ENCODE measurements at places on chromosomes 5 and 9.

- no peak for DNase-seq
These were observed 29.6 kb downstream of the MAML1 start for GRCh38 chr5:179762079-179762780.

DNA sequence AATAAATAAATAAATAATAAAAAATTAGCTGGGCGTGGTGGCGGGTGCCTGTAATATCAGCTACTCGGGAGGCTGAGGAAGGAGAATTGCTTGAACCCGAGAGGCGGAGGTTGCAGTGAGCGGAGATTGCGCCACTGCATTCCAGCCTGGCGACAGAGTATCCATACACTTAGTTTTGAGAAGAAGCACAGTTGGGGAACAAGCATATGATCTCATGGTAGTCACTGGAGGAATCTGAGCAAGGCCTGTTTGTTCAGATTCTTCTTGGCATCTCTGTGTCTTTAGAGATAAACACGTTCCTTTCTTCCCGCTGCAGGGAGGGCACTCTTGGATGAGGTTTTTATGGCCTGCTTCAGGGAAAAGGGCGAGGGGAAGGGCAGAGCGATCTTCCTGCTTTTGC, 15.6 kb upstream of the DENND1A start:
- DNase-seq: no peak

DNA sequence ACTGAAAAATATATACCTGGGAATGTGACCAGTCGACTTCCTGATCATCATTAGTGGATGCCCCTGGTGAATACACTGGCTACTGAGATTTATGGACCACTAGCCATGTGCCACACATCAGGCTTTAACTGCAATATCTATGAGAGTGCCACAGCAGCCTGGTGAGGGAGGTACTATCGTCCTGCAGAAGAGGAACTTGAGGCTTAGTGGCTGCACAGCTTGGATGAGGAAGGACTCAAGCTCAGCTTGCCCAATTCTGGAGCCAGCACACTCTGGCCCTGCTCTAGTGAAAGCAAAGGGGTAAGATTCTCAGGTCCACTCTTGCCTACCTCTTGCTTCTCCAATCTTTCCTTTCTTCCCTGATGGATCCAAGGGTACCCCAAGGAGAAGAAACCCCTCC, 129.3 kb downstream of the ENTREP1 start:
- DNase-seq: no peak

GRCh38 chr9:76521906-76522305, 62.9 kb downstream of the GCNT1 start:
- DNase-seq: no peak

GRCh38 chr5:89232139-89232603, 349.2 kb upstream of the MEF2C start:
- DNase-seq: no peak

DNA sequence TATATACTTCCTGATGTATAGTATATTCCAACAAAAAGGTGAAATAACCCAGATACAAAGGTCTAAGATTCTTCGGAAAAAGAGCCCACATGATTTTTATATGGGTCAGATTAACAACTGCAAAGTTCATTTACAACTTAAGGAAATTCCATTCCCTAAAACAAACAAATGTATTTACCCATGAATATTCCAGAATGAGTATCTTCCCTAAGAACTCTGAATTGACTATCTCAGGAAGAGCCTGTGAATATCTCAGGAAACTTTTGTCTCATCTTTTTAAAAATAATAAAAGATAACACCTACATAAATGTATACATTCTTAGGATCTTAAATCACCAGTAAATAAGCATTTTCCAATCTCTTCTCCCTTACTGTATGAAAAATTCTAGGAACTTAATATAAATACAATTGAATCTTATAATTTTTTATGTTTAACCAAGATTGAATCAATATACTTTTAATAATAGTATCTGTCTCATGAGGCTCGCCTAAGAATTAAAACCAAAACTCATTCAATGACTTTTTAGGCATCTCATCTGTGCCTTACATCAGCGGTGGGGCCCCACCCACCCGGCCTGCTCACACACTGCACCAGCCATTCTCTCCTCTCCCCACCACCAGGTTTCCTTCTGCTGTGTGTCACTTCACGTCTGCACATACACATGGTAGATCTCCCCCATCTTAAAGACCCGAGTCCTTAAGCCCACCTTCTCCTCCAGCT, 78.1 kb downstream of the RAPGEF1 start:
- no peak for DNase-seq

- DNase-seq: no peak
These were observed 68.0 kb downstream of the CACNA1B start for GRCh38 chr9:137945581-137945980.

DNA sequence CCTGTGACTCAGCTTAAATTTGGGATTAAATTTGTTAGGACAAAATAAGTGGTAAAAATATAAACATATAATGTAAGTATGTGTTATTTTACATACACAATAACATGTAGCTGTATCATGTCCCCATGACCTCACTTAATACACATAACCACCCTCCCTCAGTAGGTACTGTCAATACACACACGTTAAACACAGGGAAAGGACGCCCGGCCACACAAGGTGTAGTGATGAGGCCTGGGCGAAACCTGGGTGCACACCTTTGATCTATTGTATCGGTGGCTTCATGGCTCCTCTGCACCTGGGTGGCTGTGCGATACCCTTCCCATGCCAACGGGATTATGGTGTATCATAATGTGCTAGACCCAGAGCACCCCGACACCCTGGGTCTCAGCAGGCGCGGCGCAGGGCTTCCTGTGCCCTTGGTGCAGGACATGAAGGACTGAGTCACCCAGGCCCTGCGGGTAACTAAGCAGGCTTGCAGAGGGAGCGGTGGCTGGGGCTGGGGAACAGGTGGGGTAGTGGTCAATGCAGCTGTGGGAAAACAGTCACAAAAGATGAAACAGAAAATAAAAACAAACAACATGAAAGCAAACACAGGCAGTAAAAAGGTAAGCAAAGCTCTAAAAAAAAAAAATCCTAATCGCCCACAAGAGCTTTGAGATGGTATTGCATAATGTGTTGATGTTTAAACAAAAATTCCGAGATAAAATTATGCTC, 127.5 kb upstream of the RETREG1 start:
- no peak for DNase-seq

DNA sequence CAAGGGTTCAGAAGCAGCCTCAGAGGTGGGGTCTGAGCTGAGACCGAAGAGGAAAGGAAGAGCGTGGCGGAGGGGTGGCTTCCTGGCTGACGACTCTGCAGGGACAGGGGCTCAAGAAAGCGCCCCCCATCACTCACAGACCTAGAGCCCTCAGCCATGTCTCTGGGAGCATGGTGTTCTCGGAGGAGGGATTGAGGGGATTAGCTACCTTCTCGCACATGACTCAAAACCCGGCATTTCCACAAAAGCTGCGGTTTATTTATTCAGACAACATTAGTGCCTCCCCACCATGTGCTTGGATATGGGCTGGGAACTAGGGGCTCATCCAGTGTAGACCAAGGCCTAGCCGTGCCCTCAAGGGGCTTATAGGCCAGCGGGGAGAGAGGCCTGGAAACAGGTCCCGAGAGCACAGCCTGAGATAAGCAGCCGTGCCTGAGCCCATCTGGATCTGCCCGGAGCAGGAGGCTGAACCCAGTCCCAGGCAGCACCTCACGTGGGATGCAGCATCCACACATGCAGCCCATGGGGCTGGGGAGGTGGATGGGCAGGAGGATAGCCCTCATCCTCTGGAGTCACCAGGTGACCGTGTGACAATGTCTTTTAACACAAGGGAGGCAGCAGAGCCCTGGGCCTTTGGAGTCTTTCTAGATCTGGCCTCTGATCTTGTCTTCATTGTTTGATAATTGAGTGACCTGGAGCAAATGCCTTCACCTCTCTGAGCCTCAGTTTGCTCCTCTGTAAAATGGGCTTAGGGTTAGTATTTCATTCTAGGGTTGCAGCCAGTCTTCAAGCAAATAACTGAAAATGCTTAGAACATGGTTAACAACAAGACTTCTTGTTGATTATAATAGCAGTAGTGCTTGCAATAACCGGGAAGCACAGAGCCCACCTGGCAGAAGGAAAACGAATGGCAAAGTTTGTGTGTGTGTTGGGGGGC, 878 bp upstream of the HMCN2 start:
- DNase-seq: no peak
